Activated effector memory CD4-positive, alpha-beta T cell treated with Interleukin-2 at 50 U/mL for 16 hours (primary cell): ENCODE measurements at places on chromosomes 5 and 9.

GRCh38 chr9:607417-607816 lies 234.1 kb upstream of the DMRT1 start:
- no peak for DNase-seq

GRCh38 chr9:25418974-25419373 lies 259.3 kb downstream of the TUSC1 start:
- DNase-seq, result no peak

DNA sequence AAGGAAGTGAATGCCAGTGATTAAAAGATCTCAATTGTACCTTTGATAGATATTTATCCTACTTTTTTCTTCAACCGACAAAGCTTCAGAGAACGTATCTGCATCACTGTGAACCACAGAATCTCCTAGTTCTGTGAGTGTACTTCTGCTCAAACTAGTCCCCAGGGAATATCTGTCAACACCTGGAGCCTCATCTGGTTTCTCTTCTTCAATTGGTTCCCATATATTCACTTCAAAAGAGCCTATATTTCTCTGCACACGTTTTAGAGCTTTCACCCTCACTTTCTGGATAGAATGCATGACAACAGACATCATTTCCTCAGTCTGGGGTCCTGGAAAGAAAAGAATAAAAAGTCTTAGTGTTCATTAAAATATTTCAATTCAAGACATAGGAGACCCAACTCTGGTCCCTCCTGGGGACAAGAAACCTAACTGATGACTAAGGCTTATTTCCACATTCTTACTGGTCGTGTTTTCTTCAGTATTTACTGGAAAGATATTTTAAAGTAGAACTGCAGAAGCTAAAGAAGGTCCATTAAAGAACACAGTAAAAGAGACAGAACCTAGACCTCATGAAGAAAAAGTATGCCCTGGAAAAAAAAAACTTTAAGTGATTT lies 64.3 kb downstream of the CPLANE1 start:
- DNase-seq, result no peak

DNA sequence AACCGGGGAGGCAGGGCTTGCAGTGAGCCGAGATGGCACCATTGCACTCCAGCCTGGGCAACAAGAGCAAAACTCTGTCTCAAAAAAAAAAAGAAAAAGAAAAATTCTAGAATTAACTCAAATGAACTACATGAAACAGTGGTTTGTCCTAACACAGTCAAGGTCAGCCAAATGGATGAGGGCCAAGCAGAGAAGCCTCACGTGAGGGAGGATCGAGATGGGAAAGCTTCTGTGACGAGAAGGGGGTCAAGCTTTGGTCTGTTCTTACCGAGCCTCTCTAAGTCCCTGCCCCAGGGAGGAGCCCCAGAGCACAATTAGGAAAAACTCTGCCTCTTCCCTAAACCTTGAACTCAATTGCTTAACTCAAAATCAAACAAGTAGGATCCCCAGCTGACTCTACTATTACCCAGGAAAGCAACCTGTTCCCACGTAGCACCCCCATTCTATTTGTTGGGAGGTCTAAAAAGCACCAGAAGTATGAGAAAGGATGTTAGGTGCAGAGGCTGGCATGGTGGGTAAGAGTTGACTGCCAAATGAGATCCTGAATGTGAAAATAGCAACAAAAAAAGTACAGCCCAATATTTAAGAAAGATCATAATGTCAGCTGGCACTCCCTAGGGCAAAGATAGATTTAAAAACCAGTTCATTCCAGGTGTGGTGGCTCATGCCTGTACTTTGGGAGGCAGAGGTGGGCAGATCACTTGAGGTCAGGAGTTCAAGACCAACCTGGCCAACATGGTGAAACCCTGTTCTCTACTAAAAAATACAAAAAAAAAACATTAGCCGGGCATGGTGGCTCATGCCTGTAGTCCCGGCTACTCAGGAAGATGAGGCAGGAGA lies 7.2 kb downstream of the ALDH7A1 start:
- no peak for DNase-seq

DNA sequence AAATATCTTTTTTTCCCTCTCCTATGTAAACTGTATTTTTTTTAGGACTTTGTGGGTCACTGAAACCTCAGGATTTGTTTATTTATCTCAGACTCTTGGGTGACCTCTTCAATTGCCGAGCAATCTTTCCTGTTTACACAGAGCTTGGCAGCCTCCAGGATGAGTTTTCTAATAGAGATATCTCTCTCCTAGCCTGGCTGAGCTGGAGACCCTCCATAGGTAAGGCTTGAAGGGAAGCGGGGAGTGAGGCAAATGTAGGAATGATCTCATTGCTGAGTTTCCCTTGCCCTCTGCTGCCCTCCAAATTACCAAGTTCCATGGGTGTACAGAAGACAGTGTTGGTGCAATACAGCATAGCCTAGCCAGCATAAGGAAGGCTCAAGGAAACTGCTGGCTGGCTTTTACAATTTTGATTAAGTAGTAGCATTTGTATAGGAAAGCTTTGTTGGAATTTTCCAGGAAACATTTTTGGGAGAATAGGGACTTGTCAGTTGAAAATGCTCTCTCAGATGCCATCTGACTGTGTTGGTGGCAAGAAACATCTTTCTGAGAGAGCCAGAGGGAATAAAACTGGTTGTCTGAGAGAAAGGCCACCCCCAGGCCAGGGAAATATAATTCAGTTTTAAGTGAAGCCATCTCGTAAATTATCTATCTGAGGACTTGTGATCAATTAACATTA lies 116.0 kb downstream of the NMUR2 start:
- DNase-seq, result no peak

DNA sequence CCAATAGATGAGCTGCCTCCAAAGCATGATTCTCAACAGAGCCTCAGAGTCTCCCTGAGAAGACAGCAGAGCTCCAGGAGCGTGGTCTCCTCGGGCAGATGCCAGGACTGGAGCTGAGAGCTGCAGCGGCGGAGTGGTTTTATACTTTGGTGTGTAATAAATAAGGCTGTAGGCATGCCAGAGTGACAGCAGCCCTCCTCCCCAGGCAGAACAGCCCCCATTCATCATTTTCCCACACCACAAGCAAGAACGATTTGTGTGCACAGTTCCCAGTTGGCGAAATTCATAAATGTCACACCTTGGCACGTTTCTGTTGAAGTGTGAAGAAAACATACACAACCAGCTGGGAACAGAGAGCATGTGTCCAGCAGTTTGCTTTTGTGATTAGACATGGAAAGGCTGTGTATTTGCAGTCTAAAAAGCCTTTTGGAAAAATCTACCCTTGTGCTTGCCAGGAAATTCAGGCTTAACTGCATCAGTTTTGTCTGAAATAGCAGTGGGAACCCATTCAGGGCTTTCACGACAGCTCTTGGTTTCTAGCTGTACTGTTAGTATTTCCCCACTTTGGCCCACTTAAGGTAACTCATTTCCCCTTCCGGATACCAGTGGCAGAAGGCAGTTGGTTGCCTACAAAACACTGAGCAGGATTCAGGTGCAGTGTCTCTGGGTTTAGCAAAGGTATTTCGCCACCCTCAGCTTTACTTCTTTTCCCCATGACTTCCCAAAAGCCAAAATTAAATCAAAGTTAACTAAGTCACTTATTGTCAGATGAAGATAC lies at the start of gene C1QTNF3:
TSS of gene C1QTNF3 (minus strand) at position 115 of the 778 bp plus-strand sequence. CDS start at position 27, 88 bp downstream.
- DNase-seq, result no peak

GRCh38 chr9:70013598-70014196 lies 30.0 kb upstream of the MAMDC2 start:
- DNase-seq, result no peak

DNA sequence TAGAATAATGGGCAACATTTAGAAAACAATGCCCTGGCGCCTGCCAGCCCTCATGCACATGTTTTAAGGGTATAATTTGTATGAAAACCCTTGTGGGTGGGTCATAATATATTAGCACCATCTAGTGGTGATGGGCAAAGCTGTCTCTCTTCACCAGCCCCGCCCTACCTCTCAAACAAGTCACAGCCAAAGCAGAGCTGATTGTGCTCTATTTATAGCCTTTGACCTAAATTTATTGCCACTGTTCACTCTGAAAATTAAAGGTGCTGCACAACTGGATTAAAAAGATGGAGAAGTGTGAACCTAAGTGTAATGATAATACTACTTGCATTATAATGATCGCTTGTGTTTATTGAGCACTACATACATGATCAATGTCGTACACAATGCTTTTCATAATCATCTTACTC lies 131.9 kb upstream of the ANKH start:
- DNase-seq, result peak; percentile 38

DNA sequence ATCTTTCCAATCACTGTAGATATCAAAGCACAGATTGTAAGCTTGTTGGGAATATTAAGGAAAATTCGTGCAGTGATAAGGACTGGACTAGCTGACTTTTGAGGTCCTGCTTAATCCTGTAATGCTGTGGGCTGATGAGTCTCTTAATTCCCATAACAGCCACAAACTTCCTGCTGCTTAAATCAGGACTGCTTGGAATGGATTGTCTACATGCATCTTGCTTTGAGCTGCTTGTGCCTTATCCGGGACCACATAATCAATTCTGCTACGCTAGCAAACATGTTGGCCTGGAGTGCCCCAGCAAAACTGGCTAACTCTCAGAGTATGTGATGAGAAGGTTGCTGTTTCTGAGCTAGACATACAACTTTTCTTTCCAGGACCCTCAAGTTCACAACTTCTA lies 79.6 kb downstream of the SNCAIP start:
- no peak for DNase-seq

DNA sequence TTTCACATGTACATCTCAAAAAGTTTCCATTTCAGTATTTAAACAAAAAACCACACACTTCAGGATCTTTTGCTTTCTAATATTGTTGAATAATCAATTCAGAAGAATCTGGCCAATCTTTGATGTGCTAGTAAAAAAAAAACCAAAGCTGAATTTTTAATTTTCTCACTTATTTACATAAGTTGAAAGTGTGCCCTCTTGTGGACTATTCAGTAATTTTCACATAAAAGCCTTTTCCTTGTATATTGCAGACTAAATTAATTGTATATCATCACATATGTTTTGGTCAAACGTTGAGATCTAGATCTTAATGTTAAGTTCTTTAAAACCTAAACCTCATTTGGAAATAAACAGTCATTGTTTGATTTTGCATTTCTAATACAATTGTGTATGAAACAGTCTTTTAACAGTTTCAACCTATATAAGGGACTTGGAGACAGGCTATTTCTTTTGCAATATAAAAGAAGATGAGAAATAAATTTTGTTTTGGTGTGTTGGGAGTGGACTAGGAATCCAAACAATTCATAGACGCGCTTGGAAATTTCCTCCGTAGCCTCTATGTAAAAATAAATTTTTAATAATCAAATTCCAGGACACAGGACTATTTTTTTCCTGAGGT lies 68.1 kb downstream of the NIPBL start:
- DNase-seq, result no peak

DNA sequence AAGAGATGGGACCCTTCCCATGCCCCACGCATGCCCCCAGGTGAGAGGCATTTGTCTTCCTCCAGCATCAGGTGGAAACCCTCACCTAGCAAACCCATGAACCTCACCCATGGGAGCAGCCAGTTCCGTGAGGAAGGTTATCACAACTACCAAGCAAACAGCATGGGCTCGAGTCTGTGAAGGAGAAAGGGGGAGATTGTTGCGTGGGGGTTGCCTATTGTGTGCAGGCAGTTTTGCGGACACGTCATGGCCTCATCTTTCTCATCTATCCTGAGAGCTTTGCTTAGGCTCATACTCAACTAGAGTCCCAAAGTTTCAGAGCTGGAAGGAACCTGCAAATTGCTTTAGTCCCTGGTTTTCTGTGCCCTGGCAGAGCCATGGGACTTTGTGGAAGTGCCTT lies 73.6 kb upstream of the TGFBR1 start:
- DNase-seq, result no peak

DNA sequence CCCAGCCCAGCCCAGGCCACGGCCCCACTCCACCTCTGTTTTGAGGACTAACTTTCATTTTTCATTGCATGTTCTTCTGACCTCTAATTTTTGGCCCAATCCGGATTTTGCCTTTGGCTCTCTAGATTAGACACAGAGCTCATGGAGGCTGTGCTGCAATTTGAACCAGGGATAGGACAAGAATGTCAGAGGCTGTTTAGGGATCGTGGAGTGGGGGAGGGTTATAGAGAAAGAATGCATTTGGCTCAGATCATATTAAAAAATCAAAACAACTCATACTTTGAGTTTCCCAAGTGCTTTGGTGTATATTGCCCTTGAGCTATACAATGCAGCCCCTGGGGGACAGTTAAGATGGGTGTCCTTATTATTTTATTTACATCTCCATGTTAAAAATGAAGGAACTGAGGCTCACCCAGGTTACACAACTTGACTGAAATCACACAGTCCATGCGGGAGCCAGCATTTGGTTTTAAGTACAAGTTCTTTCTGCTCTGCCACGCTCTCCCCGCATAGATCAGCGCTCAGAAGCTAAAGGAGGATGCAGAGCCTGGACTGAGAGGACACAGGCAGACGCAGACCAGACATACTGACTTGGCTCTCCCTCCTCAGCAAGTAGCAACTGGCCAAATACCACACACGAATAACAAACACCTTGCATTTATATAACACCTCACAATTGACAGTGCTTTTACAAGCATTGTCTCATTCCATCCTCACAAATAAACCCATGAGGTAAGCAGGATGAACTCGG lies 126.4 kb upstream of the RAI14 start:
- DNase-seq, result no peak

- no peak for DNase-seq
These were observed 17.0 kb downstream of the ERAP2 start for GRCh38 chr5:96893342-96893741.

DNA sequence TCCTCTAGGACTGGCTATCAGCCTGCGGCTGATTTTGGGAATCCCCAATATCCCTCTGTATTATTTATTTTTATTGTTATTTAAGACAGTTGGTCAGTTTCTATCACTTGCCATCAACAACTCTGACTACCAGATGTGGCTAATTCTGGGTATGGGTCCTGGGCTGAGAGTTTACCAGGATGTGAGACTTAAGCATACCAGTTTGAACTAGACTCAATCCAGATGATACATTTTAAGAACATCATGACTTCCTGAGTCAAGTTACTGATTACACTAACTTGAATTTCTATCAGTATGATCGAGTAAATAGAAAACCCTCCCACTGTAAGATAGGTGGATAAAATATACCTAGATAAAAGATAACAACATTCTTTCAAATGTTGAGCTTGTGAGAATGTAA lies 634.0 kb downstream of the MAT2B start:
- DNase-seq, result no peak

DNA sequence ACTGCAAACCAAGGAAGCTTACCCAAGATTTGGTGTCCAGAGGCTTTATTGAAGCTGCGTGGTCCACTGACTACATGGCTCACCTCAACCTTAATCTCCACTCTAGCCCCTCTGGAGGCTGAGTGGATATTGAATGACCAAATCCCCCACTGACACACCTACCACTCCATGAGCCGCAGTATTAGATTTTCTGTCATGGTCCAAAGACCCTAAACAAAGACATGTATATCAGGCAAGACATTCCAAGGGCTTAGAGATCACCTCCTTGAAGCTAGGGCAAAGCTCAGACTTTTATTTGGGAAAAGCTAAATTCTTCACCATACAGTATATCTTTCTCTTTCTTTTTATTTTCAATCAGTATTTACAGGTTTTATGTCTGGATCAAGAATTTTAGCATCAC lies 346.2 kb upstream of the CTNND2 start:
- no peak for DNase-seq
